Liver (tissue), 10 donors: ENCODE measurements at places on chromosomes 1 and 21. TPM values are rescaled to one million over a fixed set of nuclear protein-coding genes. Genes with fewer than 3 reads are reported as not detected.

DNA sequence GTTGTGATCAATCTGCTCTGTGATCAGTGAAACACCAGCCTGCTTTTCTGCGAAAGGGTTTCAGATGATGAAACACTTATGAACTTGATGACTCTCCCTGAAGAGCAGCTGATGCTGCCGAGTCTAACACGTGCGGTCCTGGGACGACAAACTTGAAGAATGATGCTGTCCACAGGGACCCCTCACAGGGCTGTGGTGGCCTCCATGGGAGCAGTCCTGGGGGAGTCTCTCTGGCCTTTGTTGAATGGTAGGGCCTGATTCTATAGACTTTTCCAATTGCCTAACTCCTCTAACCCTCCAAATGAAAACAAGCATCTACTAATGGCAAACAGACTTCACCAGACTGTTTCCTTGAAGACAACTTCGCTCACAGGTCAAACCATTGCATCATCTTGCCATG, at the start of gene OR2T10:
Gene OR2T10, minus strand, starts transcription at position 112 of the 400 bp plus-strand sequence. CDS start 3,932 bp downstream, outside the sequence.
- DNase-seq = no peak
- no peak within 1 kb of the TSS for H3K27ac ChIP-seq
- no peak within 1 kb of the TSS for H3K4me3 ChIP-seq
- peaks cover 5% of the 10 kb centered on the region for H3K27me3 ChIP-seq
- no peaks in the 10 kb centered on the region for H3K4me1 ChIP-seq

ADORA1 gene
- total RNA-seq = 0.33 TPM

TMEM54 gene
- 0.92 TPM for total RNA-seq

DNA sequence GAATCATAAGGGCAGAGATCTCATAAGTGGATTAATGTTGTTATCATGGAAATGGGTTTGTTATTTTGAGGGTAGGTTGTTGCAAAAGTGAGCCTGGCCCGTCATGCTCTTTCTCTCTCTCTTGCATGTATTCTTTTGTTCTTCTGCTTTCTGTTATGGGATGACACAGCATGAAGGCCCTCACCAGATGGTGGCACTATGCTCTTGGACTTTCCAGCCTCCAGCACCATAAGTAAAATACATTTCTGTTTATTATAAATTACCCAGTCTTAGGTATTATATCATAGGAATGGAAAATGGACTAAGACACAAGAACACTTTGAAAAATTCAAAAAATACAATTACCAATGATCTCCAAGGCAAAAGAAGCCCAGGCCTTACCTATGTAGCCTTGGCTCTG, 676.1 kb downstream of the PTPRU start:
- no peaks in the 10 kb centered on the region for H3K27me3 ChIP-seq
- H3K36me3 ChIP-seq = no peaks in the 10 kb centered on the region
- H3K4me3 ChIP-seq = no peak overlapping the region

IGSF8 gene
- total RNA-seq = 9.8 TPM

GRCh38 chr1:167158813-167159275, 61.8 kb upstream of the POU2F1 start:
- DNase-seq = no peak
- no peaks in the 10 kb centered on the region for H3K4me1 ChIP-seq
- H3K27me3 ChIP-seq = no peaks in the 10 kb centered on the region

GRCh38 chr1:201349092-201349491, 28.4 kb downstream of the TNNT2 start:
- H3K36me3 ChIP-seq = no peaks in the 10 kb centered on the region
- no peaks in the 10 kb centered on the region for H3K4me1 ChIP-seq
- no peak overlapping the region for H3K27ac ChIP-seq
- no peak overlapping the region for H3K4me3 ChIP-seq
- no peak for DNase-seq

- no peak for DNase-seq
- peaks cover 12% of the 10 kb centered on the region for H3K4me1 ChIP-seq
- peak overlapping the region; percentile 85 for H3K27ac ChIP-seq
- H3K36me3 ChIP-seq = peaks cover 22% of the 10 kb centered on the region
- peak overlapping the region; percentile 71 for H3K4me3 ChIP-seq
These were observed 871 bp downstream of the TUFT1 start for GRCh38 chr1:151540982-151541377.

HEYL gene
- total RNA-seq = 1.7 TPM

DNA sequence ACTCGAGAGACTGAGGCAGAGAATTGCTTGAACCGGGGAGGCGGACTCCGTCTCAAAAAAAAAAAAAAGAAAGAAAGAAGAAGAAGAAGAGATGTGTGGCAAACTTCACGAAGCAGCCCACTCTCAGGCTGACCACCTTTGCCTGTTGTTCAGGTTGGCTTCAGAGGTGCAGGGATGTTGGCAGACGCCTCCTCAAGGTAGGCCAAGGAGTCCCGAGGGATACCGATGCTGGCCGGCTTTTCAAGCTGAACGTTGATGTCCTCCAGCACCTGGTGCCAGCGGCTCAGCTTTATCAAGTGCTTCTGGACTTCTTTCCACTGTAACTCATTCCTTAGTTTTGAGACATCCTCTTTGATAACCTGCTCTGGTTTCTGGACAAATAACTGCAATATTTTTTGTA, 243.8 kb upstream of the ADGRL2 start:
- H3K27ac ChIP-seq = no peak overlapping the region
- no peaks in the 10 kb centered on the region for H3K4me1 ChIP-seq
- no peaks in the 10 kb centered on the region for H3K36me3 ChIP-seq
- no peaks in the 10 kb centered on the region for H3K27me3 ChIP-seq
- H3K4me3 ChIP-seq = no peak overlapping the region

GRCh38 chr1:226608699-226609505, 60.3 kb downstream of the STUM start:
- H3K27ac ChIP-seq = no peak overlapping the region
- H3K4me3 ChIP-seq = no peak overlapping the region
- peak; percentile 76 for DNase-seq
- no peaks in the 10 kb centered on the region for H3K27me3 ChIP-seq
- H3K36me3 ChIP-seq = no peaks in the 10 kb centered on the region

GRCh38 chr1:40316595-40317393, at the start of gene COL9A2:
Gene COL9A2, minus strand, starts transcription at chr1:40317286. Its CDS starts 89 bp downstream, at chr1:40317197.
- H3K36me3 ChIP-seq = no peaks in the 10 kb centered on the region
- H3K4me3 ChIP-seq = no peak within 1 kb of the TSS
- peaks cover 10% of the 10 kb centered on the region for H3K4me1 ChIP-seq
- no peak within 1 kb of the TSS for H3K27ac ChIP-seq

PCBP3 gene
- 0.37 TPM for total RNA-seq

OR2AK2 gene
- total RNA-seq = not detected

TENT5C gene
- total RNA-seq = 4.3 TPM

DNA sequence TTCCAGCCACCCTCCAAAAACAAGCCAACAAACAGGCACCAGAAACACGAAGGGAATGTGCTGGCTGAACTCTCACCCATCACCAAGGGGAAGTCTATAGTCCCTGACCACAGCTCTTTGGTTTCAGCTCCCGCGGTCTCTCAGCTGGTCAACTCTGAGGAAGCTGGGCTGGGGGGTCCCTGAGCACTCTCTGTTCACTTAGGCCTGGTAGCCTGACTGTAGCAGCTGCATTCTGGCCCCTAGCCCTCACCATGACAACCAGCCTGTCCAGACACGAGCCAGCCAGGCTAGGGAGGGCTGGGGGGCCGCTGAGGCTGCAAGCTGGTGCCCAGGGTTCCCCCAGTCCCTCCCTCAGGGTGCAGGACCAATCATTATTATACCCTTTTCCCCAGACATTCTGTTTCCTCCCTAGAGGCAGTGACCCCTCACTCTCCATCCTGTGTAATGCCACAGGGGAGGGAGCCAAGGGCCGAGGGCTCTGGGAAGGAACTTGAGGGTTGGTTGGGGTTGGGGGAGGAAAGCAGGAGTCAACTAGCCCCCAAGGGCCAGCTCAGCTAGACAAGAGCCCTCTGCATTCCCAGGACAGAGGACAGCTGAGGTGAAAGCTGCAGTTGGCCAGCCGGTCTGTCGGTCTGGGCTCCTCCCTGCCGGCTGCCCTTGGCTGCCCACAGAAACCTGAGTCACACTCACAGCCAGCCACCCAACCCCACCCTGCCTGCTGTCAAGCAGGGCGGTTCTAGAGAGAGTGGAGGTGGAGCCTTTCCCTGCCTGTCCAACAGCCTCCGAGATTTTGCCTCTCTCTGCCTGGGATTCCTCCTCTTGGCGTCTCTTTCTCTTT, 1.2 kb upstream of the TRAPPC3 start:
- no peak overlapping the region for H3K4me3 ChIP-seq
- no peaks in the 10 kb centered on the region for H3K36me3 ChIP-seq
- no peaks in the 10 kb centered on the region for H3K27me3 ChIP-seq

FMO5 gene
- total RNA-seq = 152 TPM

- H3K27me3 ChIP-seq = no peaks in the 10 kb centered on the region
- no peaks in the 10 kb centered on the region for H3K4me1 ChIP-seq
- DNase-seq = no peak
- H3K36me3 ChIP-seq = no peaks in the 10 kb centered on the region
- no peak overlapping the region for H3K4me3 ChIP-seq
- H3K27ac ChIP-seq = no peak overlapping the region
These were observed 279.5 kb downstream of the DUSP10 start for GRCh38 chr1:221462345-221462744.

DCST1 gene
- total RNA-seq = not detected

DNA sequence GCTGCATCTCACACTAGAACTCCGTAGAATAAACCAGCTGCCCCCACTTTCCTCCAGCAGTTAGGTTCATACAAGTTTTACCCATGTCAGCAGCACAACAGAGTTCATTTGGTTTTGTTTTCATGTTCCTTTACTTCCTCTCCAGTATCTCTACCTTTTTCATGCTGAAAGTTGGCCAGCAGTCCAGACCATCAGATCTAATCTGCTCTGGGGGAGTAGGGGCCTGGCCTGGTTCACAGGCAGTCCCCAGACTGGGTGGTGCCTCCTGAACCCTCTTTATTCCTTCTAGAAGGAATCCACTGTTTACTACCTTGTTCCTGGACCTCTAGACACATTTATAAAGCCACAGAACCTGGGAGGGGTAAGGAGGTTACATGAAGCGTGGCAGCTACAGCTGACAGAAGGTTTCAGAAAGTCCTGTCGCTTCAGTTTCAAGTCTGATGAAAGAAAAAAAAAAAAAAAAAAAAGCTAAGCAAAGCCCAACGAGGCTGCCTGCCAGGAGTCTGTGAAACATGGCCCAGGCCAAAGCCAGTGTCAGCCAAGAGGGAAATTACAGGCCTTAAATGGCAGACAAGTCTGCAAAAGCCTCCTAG, 184.6 kb upstream of the JUN start:
- DNase-seq = no peak
- H3K27ac ChIP-seq = peak overlapping the region; percentile 94
- H3K36me3 ChIP-seq = no peaks in the 10 kb centered on the region
- H3K4me3 ChIP-seq = no peak overlapping the region
- H3K4me1 ChIP-seq = peaks cover 5% of the 10 kb centered on the region
- no peaks in the 10 kb centered on the region for H3K27me3 ChIP-seq

GRCh38 chr21:42117229-42117966, 46.3 kb downstream of the UMODL1 start:
- H3K27me3 ChIP-seq = no peaks in the 10 kb centered on the region
- H3K4me3 ChIP-seq = no peak overlapping the region
- no peak overlapping the region for H3K27ac ChIP-seq
- DNase-seq = peak; percentile 76
- H3K4me1 ChIP-seq = peaks cover 2% of the 10 kb centered on the region

DNA sequence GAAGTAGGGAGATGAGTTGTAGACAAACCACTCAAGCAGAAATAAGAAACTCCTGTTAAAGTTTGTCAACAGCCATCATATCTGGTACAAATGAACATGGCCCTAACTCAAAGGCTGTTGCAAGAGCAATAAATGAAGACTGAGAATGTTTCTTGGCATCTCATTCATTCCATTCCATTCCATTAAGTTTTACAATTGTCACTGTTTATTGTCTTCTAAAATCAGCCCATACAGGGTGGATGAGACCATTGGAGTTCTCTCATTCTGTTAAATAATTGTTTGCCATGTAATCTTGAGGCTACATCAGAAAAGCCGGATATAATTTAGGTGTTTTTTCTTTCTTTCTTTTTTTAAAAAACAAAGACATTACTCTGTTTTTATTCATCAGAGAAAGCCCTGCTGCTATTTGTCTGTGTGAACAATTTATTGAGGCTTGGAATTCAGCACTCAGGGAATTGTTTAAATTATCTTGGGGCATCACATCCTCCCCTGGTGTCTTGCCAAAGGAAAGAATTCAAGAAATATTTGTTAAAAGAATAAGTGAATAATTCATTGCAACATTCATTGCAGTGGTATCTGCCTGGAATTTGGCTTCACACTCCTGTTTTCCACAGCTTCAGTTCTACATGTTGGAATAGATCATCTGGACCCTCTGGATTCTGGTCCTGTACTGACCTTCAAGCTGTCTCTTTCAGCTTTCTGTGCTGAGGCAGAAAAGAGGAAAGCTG, 604.5 kb downstream of the PLPP3 start:
- H3K27me3 ChIP-seq = no peaks in the 10 kb centered on the region
- no peak overlapping the region for H3K4me3 ChIP-seq
- no peak for DNase-seq
- no peaks in the 10 kb centered on the region for H3K4me1 ChIP-seq
- no peak overlapping the region for H3K27ac ChIP-seq
- H3K36me3 ChIP-seq = no peaks in the 10 kb centered on the region

GRCh38 chr1:14435368-14436023, 163.0 kb upstream of the KAZN start:
- H3K27ac ChIP-seq = no peak overlapping the region
- no peak overlapping the region for H3K4me3 ChIP-seq
- no peak for DNase-seq
- H3K27me3 ChIP-seq = no peaks in the 10 kb centered on the region

DNA sequence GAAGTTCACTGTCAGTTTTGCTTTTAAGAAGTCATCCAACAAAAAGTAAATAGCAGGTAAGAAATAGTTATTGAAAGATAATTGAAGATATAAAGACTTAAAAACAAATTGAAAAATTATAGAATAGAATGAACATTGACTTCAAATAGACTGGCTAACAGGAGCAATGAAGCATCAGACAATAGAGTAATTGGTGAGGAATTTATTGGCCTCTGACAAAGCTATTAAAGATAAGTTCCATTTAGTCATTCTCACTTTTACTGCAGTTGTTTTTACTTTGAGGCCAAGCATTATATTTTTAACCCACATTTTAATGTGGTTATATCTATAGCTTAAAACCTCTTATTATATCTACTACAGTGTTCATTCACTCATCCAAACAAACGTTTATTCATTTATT, 228.8 kb upstream of the ADGRL2 start:
- no peak for DNase-seq
- no peaks in the 10 kb centered on the region for H3K36me3 ChIP-seq
- no peaks in the 10 kb centered on the region for H3K27me3 ChIP-seq
- no peak overlapping the region for H3K4me3 ChIP-seq

ERICH3 gene
- total RNA-seq = 0.08 TPM

GPR137B gene
- total RNA-seq = 7.0 TPM

DNA sequence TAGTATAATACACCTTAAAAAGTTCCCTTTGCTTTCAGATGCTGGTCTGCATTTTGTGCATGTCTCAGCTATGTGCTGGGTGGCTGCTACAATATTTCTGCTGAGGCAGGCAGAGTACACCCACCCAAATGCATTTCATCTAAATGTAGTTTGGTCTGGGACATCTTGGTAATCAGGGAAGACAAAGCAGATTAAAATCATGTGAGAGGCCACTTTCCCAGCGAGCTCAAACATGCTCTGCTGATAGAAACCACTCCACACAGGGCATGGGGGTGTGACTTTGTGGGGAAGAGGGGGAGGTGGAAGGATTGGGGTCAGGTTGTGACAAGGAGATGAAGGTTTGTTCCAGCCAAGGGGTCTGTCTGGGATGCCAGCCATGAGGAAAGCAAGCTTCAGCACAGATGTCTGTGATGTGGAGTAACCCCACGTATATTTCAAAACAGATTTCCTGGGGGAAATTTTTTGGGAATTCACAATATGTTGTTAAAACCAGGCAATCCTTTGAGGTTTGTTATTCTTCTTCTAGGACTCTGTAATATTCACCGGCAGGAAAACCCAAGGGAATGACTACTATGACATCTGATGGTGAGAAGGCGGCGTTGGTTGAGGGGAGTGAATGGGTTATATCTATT, 255.1 kb upstream of the FGGY start:
- H3K4me1 ChIP-seq = peaks cover 2% of the 10 kb centered on the region
- no peak overlapping the region for H3K4me3 ChIP-seq
- no peak for DNase-seq
